ENCODE measurements at places on chromosomes 16 and 17. TPM values are rescaled to one million over a fixed set of nuclear protein-coding genes. Genes with fewer than 3 reads are reported as not detected.

GRCh38 chr16:80836846-80837245 is 32.4 kb upstream of the CDYL2 start:
- H3K27ac ChIP-seq = no peak overlapping the region
- peaks cover 13% of the 10 kb centered on the region for H3K27me3 ChIP-seq
- no peak for DNase-seq
- H3K4me3 ChIP-seq = no peak overlapping the region
- peaks cover 2% of the 10 kb centered on the region for H3K36me3 ChIP-seq

DNA sequence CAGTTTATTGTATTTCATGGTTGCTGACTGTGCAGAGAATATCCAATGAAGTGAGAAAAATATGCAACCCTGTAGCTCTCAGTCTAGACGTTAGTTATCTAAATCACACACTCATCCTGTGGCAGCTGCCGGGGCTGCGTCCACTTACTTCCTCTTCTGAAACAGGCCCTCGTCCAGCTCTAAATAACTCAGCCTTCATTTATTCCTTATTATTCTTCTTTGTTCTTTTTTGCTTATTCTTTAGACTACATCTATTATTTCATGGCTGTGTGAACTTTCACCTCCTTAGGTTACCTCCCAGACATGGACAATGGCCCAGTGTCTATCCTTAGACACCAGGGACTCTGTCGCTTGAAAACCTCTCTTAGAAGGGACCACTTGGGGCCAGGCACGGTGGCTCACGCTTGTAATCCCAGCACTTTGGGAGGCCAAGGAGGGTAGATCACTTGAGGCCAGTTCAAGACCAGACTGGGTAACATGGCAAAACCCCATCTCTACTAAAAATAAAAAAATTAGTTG is 3.4 kb upstream of the THUMPD1 start:
- DNase-seq = no peak
- H3K4me1 ChIP-seq = peaks cover 19% of the 10 kb centered on the region
- H3K36me3 ChIP-seq = peaks cover 2% of the 10 kb centered on the region
- peak overlapping the region; percentile 72 for H3K4me3 ChIP-seq
- H3K27me3 ChIP-seq = peaks cover 4% of the 10 kb centered on the region
- no peak overlapping the region for H3K27ac ChIP-seq

DNA sequence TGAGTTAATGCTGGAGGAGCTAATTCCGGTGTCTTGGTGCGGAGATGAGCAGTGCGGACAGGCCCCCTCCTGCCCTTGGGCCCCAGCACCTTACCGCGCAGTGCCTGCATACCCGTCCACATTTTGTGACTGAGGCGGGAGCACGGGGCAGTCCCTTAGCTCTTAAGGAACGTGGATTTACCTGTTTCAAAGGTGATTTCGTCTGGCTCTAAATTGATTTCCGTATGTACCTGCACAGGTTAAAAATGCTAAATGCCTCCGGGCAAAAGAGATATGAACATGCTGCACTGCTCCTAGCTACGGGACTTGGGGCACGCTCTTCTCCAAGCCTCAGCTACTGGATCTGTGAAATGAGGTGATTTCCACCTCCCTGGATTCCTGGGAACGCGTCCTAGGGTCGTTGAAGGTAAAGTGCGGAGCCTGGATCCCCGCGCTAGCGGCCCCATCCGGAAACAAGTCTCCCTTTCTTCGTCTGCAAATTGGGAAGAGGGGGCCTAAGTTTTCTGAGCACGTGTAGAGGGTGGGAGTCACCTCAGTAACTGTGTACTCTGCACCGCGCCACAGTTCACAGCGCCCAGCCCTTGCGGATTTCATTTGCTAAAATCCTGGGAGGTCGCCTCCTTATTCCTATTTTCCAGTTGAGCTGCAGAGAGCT is 669 bp upstream of the CRISPLD2 start:
- H3K36me3 ChIP-seq = no peaks in the 10 kb centered on the region
- peak overlapping the region; percentile 59 for H3K4me3 ChIP-seq
- H3K27ac ChIP-seq = no peak overlapping the region
- H3K4me1 ChIP-seq = peaks cover 30% of the 10 kb centered on the region

GRCh38 chr17:28053725-28054124 is 11.2 kb downstream of the NLK start:
- no peak overlapping the region for H3K27ac ChIP-seq
- no peaks in the 10 kb centered on the region for H3K36me3 ChIP-seq
- H3K27me3 ChIP-seq = no peaks in the 10 kb centered on the region
- no peak for DNase-seq

- peak overlapping the region; percentile 97 for H3K4me3 ChIP-seq
- H3K27me3 ChIP-seq = peaks cover 39% of the 10 kb centered on the region
- peaks cover 11% of the 10 kb centered on the region for H3K36me3 ChIP-seq
- H3K4me1 ChIP-seq = peaks cover 64% of the 10 kb centered on the region
- no peak for DNase-seq
These were observed 4.1 kb downstream of the HS3ST3B1 start for GRCh38 chr17:14304773-14305517.

The EFCAB13 gene
- 2.2 TPM for total RNA-seq

DNA sequence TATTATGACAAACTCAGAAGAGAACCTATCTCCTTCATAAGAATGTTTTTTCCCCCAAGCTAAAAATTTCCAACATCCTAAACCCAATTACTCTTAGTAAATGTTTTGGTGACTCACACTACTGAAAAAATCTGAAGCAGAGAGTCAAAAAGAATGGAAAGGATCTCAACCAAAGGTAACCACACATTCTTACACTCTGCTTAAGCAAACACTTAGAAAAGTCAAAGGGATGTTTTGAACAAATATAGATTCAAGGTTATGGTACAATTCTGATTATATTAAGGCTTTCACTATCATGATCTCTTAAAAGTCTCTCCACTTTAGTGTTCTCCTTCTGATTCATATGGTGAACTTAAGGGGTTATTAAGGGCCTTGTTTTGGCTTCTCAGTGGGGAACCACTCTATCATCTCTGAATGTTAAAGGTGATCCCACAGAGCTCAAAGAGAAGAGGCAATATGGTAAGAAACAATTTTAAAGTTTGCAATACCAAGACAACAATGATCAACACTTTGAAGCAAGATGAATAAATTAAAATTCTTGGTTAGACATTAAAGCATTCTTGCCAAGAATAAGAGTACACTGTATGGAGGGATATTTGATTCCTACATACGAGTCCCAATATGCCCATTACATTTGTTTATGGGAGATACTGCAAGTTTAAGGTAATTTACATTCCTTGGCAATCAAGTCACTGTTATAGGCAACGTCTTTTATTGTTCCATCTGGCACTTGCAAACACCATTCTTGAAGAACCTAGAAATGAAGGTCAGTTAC is 69.2 kb downstream of the CDC27 start:
- peaks cover 15% of the 10 kb centered on the region for H3K4me1 ChIP-seq
- no peak for DNase-seq
- peaks cover 13% of the 10 kb centered on the region for H3K36me3 ChIP-seq
- no peak overlapping the region for H3K27ac ChIP-seq

DNA sequence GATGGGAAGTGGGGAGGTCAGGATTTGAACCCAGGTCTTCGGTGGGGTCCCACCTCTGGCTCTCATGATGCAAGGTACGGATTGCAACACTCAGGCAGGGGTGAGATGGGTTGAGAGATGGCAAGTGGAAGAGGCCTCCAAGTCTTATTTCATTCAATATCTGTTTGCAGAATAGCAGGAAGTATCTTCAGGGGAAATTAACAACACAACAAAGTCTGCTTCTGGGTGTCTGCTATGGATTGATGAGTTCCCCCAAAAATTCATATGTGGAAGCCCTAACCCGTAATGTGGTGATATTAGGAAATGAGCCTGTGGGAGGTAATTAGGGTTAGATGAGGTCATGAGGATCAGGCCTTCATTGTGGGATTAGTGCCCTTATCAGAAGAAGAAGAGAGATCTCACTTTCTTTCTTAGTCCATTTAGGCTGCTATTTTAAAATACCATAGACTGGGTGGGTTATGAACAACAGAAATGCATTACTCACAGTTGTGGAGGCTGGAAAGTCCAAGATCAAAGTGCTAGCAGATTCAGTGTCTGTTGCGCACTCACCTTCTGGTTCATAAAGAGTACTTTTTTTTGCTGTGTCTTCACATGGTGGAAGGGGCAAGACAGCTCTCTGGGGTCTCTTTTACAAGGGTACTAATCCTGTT is 4.4 kb upstream of the CD300H start:
- peaks cover 5% of the 10 kb centered on the region for H3K4me1 ChIP-seq
- H3K36me3 ChIP-seq = no peaks in the 10 kb centered on the region
- H3K4me3 ChIP-seq = no peak overlapping the region
- H3K27me3 ChIP-seq = peaks cover 61% of the 10 kb centered on the region

DNA sequence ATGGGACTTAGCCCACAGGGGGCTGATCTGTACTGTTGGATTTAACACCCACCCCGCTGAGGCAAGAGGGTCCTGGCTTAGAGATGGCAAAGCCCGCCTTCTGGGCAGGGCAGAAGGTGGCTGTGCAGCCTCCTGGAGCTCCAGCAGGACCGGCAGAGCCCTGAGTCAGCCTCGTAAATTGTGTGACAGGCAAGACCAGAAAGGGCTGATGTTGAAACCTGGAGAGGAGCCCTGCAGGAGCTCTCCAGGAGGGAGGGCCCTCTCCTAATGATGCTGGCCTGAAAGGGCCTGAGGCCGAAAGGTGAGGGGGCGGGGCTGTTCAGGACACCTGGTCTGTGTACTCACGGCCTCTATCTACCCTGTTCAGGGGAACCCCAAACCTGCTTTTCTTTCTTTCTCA is 22.5 kb upstream of the MYO15B start:
- DNase-seq = no peak
- no peaks in the 10 kb centered on the region for H3K27me3 ChIP-seq
- H3K27ac ChIP-seq = no peak overlapping the region
- H3K36me3 ChIP-seq = no peaks in the 10 kb centered on the region
- H3K4me1 ChIP-seq = peaks cover 7% of the 10 kb centered on the region

DNA sequence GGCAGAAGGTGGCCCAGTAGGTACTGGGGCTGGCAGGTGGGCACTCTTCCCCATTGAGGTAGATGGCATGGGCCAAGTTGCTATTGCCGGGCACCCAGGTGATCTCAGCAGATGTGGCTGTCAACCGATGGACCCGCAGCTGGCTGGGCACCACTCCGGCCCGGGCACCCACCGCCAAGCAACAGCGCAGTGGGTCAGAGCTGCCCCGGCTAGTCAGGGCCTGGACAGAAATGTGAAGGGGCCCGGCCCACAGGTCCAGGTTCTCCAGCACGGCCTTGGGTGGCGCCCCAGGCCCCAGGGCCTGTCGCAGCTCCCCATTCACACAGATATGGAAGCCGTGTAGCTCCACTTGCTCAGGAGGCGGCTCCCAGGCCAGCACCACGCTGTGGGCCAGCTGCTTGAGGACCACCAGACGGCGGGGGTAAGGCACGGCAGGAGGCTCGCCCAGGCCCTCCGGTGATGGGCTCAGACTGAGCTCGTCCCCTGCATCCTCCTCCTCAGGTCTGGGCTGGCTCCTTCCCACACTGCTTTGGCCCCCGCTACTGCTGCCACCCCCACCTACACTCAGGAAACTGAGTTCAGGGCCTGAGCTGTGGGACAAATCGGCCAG is 16.5 kb downstream of the TSPOAP1 start:
- no peaks in the 10 kb centered on the region for H3K27me3 ChIP-seq
- H3K4me1 ChIP-seq = peaks cover 19% of the 10 kb centered on the region

- H3K4me1 ChIP-seq = peaks cover 45% of the 10 kb centered on the region
- no peak overlapping the region for H3K27ac ChIP-seq
- H3K36me3 ChIP-seq = no peaks in the 10 kb centered on the region
- peak overlapping the region; percentile 81 for H3K4me3 ChIP-seq
These were observed 6.3 kb downstream of the CCDC102A start for GRCh38 chr16:57530104-57530521.

DNA sequence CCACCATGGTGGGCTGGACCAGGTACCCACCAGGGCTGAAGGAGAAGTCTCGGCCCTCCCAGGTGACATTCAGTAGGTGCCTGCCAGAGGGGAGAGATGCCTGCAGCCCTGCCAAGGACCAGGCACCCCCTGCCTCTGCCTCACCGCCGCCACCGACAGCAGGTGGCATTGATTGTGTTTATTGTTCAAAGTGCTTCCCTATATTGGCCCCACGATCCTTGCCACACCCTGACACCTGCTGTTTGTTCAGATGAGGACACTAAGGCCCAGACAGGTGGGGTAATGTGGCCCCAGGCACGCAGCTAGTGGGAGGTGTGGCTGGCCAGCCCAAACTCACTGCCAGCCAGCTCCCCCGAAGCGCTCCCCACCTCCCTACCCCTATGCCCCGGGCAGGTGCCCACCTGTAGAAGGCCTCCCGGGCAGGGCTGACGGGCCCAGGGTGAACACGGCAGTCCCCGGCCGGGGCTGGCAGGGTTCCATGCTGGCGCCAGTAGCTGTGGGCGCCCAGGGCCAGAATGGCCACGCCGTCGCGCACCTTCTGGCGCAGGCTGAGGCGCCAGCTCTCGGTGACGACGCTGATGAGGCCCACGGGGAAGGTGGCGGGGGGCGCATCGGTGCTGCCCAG is 8.0 kb downstream of the GRIN2C start:
- H3K27ac ChIP-seq = no peak overlapping the region
- no peak overlapping the region for H3K4me3 ChIP-seq
- no peak for DNase-seq
- no peaks in the 10 kb centered on the region for H3K4me1 ChIP-seq
- H3K36me3 ChIP-seq = no peaks in the 10 kb centered on the region

GRCh38 chr16:87675111-87675719 is 72.9 kb downstream of the JPH3 start:
- no peak overlapping the region for H3K4me3 ChIP-seq
- H3K36me3 ChIP-seq = no peaks in the 10 kb centered on the region
- no peak overlapping the region for H3K27ac ChIP-seq
- no peaks in the 10 kb centered on the region for H3K27me3 ChIP-seq
- DNase-seq = no peak
- peaks cover 10% of the 10 kb centered on the region for H3K4me1 ChIP-seq

DNA sequence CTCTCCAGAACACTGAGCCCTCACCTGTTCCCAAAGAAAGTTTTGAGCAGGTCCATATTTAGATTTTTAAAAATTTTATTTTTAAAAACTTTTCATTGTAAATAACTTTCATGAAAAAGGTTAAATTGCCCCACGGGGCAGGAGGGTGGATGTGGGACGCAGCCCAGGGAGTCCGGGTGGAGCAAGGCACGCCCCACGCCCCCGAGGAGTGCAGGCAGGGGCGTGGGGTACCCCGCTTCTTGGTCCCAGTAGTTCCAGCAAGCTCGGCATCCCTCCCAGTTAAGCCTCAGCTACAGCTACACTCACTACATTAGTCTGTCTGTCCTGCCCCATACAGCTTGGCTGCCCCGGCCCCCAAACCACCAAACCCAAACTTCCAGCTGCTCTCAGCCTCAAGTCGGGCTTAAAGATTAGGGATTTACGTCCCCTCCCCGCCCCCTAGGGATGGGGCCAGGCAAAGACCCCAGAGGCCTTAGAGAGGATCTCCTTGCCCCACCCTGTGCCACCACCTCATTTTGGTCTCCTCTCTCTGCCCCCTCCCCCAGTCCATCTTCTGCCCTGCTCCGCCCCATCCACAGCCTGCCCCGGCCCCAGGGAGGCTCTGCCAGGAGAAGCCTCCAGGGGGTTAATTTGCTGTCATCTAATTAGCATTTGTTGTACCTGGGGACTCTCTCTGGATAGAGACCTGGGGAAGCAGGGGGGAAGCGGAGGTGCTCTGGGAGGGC is 4.6 kb downstream of the FOXJ1 start:
- H3K4me1 ChIP-seq = peaks cover 41% of the 10 kb centered on the region
- H3K27me3 ChIP-seq = peaks cover 66% of the 10 kb centered on the region
- no peaks in the 10 kb centered on the region for H3K36me3 ChIP-seq

- no peak overlapping the region for H3K4me3 ChIP-seq
- no peak for DNase-seq
- H3K27ac ChIP-seq = no peak overlapping the region
- H3K4me1 ChIP-seq = peaks cover 39% of the 10 kb centered on the region
These were observed 133.1 kb downstream of the SNX11 start for GRCh38 chr17:48240562-48241130.

The PYDC1 gene
- not detected for total RNA-seq

Measured in neural crest cell (in vitro differentiated cells).